CD4-positive, alpha-beta T cell treated with Interleukin-6 at 100 ng/mL for 8 hours (primary cell): ENCODE measurements at places on chromosomes 6 and 20.

DNA sequence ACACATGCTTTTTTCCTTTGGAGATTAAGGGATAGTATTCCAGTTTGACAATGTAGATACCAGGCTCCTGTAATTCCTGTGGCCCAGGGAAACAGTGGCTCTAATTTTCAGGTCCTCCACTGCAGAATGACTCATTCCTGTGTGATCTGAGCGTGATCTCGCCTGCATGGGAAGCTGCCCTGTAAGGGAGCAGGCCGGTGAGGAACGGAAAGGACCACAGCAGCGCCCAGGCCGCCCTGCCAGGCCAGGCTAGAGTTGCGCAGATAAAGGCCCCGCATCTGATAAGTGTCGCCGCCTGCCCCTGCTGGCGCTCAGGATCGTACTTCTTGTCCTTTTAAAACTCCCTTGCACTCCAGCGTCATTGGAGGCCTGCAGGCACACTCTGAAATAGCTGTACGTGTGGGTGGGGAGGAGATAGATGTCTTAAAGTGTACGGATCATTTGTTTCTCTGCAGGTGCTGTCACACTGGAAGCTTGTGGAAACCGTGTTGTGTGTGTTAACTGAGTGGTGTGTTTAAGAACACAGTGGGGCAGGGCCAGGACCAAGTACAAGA, 60.7 kb downstream of the SYNJ2 start:
- no peak for DNase-seq

GRCh38 chr20:4476903-4477500, 244.7 kb upstream of the PRND start:
- DNase-seq = no peak

GRCh38 chr6:170295510-170296422, 4.9 kb upstream of the DLL1 start:
- no peak for DNase-seq

DNA sequence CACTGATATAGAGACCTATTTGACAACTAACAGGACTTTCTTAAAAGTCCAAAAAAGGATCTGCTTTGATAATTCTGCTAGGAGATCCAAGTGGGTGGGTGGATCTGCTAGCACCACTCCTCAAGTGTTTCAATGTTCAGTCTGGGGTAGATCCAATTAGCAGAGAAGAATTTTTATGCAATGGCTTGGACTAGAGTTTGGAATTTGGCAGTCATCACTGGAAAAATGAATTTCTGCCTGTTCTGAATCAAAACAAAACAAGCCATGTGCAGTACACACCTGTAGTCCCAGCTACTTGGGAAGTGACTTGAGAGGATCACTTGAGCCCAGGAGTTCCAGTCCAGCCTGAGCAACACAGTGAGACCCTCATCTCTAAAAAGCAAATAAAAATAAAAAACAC, 12.6 kb upstream of the GNMT start:
- no peak for DNase-seq

- no peak for DNase-seq
These were observed 22.5 kb upstream of the SGK1 start for GRCh38 chr6:134340179-134340975.

- no peak for DNase-seq
These were observed 292.1 kb downstream of the ADGB start for GRCh38 chr6:146890644-146891434.

GRCh38 chr6:32439602-32440214, at the start of gene HLA-DRA:
TSS of gene HLA-DRA (plus strand) at chr6:32439887. CDS start at chr6:32439951, 64 bp downstream.
- DNase-seq = peak; percentile 62

DNA sequence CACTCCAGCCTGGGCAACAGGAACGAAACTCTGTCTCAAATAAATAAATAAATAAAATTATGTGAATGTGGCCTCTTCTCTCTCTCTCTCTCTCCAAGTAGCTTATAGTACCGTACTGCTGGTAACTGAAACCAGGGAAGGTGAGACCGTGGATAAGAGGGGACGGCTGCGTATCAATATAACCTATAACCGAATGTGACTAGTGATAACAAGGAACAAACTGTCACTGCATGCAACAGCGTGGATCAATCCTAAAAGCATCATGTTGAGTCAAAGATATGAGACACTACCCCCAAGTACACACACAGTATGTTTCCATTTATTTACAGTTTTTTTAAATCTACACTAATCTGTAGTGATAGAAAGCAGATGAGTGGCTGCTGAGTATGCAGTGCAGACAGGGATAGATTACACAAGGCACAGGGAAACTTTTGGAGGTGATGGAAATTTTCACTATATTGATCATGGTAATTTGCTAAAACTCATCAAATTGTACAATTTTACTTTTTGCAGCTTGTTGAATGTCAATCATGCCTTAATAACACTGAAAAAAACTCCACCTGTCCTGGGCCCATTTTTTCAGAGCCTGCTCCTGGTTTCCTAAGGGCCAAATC, 121.4 kb upstream of the ARMC2 start:
- no peak for DNase-seq

- DNase-seq = no peak
These were observed 1.2 kb downstream of the REV3L start for GRCh38 chr6:111481836-111482187.

DNA sequence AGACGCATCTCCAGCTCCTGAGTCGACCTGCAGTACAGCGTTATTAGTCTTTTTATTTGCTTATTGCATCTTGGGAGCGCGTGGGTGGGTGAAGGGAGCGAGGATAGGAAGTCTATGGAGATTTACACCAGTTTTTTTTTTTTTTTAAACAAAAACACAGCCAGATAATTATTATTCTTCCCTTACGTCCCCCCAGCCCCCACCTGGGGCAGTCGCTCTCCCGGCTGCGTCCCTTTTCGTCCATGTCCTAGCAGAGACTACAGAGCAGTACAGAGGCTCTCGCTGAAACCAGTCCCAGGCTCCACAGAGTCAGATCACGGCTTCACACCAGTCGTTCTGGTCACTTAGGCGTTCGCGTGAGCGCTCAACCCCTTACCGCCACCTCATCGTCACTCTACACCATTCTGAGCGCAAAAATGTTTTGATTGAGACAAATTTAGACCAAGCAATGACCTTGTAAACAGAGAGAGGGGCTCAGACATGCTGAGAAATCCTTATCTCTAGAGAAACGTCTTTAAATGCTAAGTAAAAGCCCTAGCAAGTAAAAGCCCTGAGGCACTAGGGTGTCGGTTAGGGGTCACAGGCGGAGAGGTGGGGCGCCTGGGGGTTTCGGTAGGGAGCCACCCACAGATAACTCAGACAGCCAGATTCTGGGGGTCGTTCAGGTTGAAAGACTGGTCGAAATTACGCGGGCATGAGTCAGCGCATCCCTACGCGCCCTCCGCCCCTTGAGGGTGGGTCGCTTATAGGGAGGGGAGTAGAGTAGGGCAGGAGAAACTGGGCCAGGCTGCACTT, 975 bp upstream of the PPT2 start:
- no peak for DNase-seq

GRCh38 chr6:145963216-145964068, 716 bp downstream of the SHPRH start:
- DNase-seq = peak; percentile 15

DNA sequence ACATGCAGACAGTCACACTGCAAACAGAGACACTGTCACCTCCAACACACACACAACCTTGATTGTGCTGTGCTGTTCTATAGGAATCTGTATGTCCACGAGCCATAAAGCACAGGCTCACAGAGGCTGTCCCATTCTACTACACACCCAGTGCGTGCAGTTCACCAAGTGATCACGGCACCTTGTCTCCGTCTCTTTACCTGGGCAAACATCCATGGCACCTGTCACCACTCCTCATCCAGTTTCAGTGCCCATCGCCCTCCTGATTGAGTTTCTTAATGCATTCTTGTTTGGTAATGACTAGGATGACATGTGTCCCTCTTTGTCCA, 65.8 kb upstream of the STMND1 start:
- no peak for DNase-seq

DNA sequence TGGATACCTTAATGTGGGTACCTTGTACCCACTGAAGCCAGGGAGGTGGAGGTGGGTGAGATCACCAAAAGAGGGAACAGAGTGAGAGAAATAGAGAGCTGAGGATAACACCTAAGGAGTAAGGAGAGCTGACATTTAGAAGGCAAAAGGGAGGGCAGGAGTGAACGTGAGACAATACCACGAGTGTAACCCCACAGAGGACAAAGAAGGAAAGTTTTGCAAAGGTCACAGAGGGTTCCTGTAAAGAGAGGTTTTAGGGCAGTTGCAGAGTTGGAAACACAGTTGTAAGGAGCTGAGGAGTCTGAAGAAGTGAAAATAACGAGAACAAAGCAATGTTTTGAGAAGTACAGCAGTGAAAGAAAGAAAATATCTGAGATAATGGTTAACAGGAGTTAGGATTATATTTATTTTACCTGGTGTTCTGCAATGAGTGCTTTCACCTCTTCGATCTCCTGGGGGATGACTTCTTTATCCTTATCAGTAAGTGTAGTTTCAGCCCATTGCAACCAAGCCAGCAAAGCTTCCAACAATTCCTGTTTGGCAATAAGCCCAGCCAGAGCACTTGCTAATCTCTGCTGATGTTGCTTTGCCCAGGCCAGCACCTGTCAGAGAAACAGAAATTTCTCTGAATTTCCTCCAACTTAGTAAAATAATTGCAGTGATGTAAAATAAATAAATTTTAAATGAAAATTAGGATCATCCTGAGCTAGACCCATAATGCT, 166.8 kb downstream of the DST start:
- DNase-seq = no peak

GRCh38 chr20:41509316-41510200, 108.6 kb downstream of the CHD6 start:
- DNase-seq = no peak

DNA sequence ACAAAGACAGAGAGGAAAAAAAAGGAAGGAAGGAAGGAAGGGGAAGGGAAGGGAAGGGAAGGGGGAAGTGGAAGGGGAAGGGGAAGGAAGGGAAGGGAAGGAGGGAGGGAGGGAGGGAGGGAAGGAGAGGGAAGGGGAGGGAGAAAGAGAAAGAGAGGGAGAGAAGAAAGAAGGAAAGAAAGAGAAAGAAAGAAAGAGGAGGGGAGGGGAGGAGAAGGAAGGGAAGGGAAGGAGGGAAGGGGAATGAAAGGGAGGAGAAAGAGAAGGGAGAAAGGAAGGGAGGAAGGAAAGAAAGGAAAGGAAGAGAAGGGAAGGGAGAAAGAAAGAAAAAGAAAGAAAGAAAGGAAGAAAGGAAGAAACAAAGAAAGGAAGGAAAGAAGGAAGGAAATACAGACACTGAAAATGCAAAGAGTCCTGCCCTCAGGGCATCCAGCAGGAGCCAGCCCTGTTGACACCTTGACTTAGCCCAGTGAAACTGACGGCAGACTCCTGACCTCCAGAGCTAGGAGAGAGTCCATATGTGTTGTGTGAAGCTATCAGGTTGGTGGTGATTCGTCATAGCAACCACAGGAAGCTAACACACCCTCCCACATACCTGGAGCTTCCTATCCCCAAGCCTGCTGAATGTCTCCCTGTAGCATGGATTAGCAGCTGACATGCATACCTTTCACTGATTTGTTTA, 58.7 kb upstream of the SULF2 start:
- no peak for DNase-seq

- no peak for DNase-seq
These were observed 663.9 kb upstream of the DEFB115 start for GRCh38 chr20:30593572-30593971.

DNA sequence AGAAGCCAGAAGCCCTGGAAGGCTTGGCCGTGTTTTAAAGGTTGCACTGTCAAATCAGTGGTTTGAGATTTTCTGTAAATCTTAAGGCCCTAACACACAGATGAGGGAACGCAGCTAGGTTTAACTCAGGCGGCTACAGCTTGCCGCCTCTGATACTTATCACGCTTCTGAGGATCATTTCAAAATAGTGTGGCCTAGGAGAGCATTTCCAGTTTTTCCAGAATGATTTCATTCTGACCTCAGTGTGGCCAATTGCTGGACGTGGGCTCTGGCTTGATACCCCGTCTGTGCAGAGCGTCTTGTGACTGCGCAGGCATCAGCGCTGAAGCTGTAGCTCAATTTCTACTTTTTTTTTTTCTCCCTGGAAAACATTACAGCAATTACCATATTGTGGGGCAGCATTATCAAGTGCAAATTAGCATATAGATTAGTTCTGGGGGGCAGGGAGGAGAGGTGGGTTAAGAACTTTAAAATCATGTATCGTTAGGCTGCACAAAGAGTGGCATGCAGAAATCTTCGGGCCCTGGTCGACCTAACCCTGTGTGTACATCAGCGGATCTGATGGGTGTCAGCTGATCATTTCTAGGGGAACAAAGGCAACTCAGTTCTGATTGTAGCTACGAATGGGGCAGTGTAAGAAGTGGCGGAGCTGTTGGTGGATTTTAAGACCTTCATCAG, 105.0 kb upstream of the EEF1E1 start:
- no peak for DNase-seq

DNA sequence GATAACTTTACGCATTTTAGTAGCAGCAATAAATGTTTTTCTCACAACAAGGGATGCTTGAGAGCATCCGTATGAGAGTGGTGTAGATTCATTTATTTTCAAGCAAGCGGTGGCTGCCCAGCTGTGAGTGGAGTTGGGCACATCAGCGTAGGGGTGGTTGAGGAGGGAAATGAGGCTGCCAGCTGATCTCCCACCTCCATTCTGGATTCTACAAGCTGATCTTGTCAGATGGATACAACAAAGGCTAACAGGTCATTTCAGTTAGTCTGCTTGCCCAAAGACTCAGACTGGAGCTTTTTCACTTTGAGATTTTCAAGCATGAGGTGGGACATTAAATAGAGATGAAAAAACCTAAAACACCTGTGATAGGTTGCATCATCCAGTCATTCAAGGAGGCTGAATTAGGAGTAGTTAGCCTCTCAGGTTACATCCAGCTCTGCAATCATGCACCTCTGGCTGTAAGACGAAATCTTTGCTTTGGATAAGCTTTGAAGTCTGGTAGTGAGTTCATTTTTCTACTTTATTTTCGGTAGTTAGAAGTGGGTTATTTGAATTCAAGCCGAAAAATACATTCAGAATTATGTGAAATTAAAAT, 1.9 kb upstream of the BACH2 start:
- no peak for DNase-seq

DNA sequence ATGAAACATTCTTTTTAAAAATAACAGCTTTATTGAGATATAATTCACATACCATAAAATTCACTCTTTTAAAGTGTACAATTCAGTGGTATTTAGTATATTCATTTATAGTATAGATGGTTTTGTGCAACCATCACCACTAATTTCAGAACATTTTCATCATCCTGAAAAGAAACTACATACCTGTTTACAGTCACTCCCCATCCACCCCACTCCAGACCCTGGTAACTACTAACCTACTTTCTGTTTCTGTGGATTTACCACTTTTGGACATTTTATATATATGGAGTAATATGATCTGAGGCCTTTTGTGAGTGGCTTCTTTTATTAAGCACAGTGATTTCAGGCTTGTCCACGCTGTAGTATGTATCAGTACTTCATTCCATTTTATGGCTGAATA, 2.5 kb upstream of the TMEM217 start:
- DNase-seq = no peak

DNA sequence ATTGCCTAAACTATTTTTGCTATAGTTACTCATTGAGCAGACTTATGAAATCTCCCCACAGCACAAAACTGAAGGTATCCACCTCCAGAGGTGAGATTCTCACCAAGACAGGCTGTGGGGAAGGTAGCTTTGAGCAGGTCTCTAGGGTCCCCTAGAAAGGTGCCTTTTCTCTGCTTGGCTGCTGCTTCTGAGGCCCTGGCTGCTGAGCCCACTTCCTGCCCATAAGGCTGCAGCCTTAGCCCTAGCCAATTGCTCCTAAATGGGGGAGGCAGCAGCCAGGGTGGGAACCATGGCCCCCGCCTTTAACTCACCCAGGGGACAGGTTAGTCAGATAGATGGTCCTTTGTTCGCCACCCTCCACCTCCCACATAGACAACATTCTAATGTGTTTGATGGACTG, 3.6 kb downstream of the NT5E start:
- DNase-seq = no peak

GRCh38 chr20:15195378-15195777, 858.0 kb upstream of the FLRT3 start:
- DNase-seq = no peak

GRCh38 chr6:10733863-10734262, 11.0 kb downstream of the TMEM14C start:
- DNase-seq = no peak
